Activated CD4-positive, alpha-beta T cell treated with anti-CD3 and anti-CD28 coated beads for 4 hours (primary cell): ENCODE measurements at places on chromosomes 13 and 19.
A peak's percentile ranks its signal among the peaks of the same experiment; 100 is the strongest.

- DNase-seq = no peak
These were observed 53.1 kb downstream of the ATP7B start for GRCh38 chr13:51958217-51958547.

DNA sequence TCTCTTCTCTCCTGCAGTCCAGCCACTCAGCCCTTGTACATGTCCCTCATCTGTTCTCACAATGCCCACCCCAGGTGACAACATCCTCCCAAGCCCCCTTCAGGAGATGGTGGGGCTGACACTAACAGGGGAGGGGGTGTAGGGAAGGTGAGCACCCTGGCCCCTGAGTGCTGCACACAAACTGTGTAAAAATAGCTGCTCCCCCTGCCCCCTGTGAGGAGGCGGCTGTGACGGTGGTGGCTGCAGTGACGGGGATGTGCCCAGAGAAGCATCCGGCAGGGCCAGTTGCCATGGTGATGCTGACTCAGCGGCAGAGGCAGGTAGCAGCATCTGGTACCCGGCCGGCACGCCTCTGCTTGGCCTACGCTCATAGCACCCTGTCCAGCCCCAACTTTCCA, 13.0 kb upstream of the JUND start:
- DNase-seq = peak; percentile 95

DNA sequence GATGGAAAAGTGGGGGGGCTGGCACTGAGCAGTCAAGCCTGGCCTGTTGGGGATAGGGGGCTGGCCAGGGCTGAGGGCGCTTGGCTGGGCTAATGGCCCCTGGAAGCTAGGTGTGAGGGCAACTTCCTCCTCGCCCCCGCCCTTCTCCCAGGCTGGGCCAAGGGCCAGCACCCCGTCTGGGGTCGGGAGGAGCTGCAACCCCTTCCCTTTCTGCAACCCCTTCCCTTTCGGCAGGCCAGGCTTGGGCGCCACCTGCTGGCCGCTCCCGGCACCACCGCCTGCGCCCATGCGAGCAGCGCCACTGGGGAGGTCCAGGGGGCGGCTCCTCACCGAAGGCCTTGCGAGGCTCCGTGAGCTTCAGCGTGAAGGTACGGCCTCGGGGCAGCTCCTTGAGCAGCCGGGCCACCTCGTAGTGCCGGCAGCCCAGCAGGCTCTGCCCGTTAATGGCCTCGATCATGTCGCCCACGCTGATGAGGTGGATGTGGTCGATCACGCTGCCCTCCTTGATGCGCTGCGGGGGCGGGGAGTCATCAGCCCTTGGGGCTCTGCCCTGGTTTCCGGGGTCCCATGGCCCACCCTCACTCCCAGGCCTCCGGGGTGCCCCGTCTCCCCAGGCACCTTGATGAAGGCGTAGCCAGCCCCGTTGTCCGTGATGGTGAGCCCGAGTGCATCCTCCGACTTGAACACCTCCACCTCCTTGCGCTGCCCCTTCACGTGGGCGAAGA, 5.0 kb upstream of the PTGER1 start:
- peak; percentile 54 for DNase-seq

DNA sequence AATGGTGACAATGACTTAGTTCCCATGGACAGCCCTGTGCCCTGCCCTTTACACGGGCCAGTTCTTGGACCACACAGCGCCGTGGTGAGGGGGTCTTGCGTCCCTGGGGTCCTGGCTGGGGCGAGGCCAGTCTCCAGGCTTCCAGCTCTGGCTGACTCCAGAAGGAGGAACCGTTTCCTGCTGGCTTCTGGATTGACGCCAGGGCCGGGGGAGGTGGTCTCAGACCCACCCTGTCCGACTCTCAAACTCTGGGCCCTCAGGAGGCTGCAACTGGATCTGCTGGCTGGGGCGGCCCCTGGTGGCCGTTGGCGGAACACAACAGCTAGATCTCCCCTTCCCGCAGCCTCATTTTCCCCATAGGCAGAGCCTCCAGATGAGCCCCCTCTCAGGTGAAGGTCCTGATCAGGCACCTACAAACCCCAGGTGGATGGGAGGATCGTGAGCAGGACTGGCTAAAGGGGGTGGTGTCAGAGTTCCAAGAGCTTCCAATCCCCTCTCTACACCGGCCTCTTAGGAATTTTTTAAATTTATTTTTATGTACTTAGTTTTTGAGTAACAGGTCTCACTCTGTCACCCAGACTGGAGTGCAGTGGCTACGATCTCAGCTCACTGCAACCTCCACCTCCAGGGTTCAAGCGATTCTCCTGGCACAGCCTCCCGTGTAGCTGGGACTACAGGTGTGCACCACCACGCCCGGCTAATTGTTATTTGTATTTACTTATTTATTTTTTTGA, 8.0 kb downstream of the CCDC194 start:
- DNase-seq = peak; percentile 52

GRCh38 chr13:76921516-76921915, 26.8 kb upstream of the ACOD1 start:
- no peak for DNase-seq
